DND-41 (cell line): ENCODE measurements at places on chromosomes 16 and 17.

DNA sequence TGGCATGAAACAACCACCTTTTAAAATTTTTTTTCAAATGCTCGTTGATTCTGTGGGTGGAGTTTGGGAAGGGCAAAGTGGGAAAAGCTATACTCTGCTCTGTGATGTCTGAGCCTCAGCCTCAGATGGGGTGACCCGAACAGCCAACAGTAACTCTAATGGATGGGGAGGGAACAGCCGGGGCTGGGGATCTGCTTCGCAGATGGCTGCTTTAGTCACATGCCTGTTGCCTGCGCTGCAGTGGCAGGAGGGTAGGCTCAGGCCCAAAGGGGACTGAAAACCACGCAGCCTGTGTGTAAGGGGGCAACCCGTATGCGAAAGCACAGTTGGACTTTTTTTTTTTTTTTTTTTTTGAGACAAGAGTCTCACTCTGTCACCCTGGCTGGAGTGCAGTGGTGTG lies 14.9 kb upstream of the MAPK3 start:
- peak; percentile 31 for DNase-seq

DNA sequence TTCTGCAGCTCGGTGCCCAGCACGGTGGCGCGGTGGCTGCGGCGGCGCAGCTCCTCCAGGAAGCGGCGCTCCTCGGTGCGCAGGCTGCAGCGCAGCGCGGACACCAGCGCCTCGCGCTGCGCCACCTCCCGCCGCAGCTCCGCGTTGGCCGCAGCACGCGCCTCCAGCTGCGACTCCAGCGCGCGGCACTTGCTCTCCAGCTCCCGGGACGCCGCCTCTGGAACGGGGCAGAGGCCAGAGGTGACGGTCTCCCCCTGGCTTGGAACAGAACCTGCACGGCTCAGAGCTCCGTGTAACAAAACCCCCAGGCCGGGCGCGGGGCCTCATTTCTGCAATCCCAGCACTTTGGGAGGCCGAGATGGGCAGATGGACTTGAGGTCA lies 13.2 kb upstream of the CLUH start:
- DNase-seq: no peak

GRCh38 chr17:80955078-80955477 lies 36.6 kb upstream of the CHMP6 start:
- no peak for DNase-seq

DNA sequence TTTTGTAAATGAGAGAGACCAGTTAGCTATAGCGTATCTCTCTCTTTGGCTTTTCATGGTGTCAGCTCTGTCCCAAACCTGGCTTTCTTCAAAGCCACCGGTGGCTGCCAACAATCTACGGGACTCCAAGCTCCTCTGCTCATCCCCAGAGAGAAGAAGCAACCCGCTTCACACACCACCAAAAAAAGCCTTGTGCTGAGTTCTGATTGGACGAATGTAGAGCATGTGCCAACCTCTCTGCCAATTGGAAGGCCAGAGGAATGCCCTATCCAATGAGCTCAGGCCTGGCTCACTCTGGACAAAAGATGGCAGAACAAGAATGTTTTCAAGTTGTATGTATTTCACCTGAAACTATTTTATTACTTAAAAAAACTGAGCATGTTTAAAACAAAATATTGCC lies 202.4 kb downstream of the C16orf95 start:
- no peak for DNase-seq
